HuH-7 (cell line): ENCODE measurements at places on chromosomes 11 and 22.

DNA sequence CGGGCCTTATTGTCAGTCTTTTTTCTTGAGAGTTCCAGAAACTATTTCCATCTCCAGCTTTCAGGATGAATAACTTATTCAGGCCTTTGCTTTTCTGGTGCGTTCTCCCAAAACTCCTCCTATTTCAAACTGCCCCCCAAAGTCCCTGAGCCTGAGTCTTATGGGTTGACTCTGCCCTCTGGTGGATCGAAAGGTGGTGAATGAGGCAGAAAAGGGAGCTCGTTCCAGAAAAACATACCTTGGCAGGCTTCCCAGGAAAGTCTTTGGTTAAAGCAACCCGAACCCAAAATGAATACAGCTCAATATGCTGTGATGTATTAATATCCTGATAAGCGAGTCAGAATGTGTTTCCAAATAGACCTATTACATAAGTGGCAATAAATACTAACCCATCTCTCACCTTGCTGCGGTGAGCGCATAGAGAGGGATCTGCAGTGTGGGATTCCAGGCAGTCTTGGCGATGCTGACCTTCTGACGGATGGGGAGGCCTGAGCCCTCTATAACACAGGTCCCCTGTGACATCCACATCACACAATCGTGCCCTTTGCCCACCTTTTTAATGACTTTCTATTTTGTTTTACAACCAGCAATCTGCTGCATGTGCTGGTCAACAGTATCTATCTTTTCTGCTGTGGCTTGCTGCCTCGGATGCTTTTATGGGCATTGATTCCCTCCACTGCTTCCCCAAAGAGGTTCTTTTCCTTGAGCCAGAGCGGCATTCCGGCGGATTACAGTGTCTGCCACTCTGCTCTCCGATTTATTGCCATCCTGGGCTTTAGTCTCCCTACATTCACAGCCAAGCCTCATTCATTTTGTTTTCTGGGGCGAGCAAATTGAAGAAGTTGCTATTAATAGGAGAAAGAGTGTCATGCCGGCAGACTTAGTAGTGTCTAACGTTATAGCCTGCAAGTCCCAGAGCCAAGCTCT lies 756.8 kb downstream of the NTM start:
- peak; percentile 8 for DNase-seq

DNA sequence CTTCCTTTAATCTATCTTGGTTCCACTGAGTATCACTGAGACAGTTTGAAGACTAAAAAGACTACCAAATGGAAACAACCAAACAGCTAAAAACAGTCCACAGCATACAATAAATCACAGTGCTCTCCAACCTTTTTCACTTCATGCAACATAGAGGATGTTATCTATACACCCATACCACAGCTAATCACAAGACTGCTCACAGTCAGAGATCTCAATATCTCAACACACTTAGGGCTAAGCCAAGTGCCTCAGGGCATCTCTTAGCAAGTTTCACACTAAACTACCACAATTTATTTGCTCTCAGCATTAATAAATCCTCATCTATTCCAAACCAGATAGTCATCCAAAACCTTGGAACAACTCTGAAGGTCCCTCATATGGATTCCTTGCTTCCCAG lies 129.4 kb downstream of the SBF2 start:
- no peak for DNase-seq

DNA sequence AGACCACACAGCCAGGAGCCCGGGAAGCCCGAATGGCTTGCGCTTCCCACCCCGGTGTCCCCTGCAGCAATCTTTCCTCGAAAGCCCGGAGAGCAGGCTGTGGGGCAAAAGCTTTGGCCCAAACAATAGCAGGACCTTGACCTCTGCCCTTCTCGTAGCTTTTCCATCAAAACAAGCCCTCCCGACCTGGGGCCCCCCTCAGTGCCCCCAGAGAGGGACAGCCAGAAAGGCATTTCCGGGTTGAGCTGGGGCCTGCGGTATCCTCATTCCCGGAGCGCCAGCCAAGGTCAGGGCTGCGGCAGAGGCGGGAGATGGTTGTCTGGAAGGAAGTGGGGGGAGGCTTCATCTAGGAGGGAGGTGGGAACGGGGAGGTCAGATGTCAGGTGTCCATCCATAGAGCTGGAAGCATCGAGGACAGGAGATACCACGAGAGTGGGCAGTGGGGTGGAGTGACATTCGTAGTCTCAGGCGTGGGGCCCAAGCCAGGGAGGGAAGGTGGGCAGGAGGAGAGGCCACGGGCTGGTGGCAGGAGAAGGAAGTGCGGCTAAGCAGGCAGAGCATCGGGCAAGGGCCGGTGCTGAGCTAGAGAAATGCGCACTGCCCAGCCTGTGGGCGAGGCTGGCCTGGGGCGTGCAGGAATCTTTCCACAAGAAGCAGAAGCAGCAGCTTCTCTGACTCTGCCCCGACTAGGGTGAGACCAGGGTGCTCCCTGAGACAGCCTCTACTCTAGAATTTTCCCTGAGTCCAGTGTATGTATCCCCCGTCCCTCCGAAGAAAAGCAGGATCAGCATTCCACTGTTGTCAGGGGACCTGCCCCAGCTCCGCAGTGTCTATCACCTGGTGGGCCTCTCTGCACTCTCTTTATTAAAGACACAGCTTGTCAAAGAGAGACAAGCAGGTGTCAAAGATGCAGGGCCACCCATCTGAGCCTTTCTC lies 14.3 kb downstream of the PDGFB start:
- DNase-seq, result no peak

GRCh38 chr22:48758881-48759875 lies 1068.5 kb downstream of the BRD1 start:
- DNase-seq, result no peak

- no peak for DNase-seq
These were observed 241.8 kb downstream of the LARGE1 start for GRCh38 chr22:33678523-33678922.

GRCh38 chr11:95067841-95068219 lies 1.1 kb downstream of the SRSF8 start:
- no peak for DNase-seq

- DNase-seq, result no peak
These were observed 23.8 kb downstream of the CAPRIN1 start for GRCh38 chr11:34075178-34075820.

DNA sequence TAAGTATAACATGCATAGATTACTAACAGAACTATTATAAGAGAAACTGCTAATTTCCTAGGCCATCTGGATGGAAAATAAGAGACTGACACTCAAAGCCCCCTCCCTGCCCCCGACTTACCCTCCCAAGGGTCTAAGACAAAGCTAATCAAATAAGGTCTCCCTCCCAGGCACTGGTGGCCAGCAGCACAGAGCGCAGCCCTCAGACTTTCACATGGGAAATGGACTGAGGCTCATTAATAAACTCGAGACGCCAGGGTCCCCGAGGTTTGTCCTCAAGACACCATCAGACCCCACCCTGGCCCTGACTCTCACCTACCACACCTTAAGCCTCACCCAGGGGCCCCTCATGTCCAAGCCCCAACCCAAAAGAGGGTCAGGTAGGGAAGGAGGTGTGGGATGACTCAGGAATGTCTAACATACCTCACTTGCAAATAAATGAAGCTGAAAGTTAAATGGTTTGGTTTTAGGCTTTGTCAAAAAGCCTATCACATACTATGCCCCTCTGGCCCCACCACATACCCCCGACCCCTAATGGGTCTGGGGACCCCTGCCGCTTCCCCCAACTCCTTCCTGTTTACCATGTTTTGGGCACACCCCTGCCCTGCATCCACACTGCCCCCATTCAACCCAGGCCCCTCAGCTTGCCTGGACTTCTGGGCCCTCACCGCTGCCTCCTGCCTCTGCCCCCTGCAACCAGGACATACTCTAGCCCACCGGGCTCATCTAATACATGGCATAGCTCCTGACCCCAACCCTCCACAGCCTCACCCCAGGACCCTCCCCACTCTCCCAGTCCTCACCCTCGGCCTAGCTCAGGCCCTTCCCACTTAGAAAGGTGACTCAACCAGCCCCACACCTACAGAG lies 11.4 kb downstream of the ARAP1 start:
- no peak for DNase-seq

DNA sequence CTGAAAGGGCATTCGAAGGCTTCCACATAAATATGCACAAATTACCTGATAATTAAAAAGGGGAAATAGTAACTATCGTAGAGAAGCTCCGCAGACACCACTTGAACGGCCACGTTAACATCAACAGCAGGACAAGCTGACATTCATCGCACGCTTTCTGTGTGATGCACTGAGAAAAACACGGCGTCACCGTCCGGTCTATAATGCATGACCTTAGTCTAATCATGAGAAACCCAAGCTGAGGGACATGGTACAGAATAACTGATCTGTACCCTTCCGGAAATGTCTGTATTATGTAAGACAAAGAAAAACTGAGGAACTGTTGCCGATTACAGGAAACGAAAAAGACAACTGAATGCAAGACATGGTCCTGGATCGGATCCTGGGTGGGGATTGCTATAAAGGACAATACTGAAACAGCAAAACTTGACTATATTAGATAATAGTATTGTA lies 678 bp upstream of the RANGAP1 start:
- no peak for DNase-seq

DNA sequence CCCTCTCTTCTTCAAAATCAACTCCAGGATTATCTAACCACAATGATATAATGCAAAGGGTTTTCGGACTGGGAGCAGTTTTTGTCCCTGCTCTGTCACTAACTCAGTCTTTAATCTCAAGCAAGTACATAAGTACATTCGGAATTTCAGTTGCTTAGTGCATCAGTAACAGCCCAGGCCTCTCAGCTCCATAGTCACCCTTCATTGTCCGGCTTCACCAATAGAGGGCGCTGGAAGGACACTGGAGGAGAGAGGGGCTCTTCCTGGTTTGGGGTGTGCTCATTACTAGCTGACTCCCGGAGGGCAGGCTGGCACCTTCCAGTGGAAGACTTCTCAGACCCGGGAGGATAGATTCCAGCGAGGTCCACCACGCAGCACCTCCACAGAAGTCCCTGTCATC lies 90.4 kb upstream of the PDGFD start:
- DNase-seq, result peak; percentile 21

DNA sequence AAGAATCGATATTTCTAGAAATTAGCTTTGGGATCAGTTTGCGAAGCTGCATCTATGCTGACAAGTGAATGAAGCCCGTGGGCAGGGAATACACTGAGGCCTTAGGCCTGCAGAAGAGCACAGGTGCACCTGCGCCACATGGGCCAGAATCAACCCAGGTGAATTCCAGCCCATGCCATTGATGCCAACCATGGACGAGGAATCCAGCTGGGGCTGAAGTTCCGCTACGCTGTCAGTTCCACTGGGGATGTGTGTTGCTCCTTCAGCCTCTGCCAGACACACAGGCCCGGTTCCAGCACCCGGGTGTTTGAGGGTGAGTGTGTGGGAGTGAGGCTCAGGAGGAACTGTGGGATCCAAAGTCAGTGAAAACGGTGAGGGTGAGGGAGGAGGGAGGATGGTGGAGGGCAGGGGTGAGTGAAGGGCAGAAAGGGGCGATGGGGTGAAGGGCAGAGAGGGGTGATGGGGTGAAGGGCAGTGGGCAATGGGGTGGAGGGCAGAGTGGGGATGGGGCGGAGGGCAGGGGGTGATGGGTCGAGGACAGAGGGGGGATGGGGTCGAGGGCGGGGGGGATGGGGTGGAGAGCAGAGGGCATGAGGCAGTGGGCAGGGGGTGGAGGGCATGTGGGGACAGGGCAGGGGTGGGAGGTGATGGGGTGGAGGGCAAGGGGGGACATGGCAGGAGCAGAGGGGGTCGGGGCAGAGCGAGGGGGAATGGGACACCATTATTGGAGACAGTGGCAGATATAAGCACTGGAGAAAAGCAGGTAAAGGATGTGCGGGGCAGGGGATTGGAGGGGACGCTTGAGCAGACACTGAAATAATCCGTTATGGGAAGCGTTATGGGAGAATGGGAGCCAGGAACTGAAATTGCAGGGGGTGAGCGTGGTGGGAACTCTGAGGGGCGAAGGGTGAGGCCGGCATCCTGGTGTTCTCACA lies 931.6 kb downstream of the BRD1 start:
- no peak for DNase-seq

DNA sequence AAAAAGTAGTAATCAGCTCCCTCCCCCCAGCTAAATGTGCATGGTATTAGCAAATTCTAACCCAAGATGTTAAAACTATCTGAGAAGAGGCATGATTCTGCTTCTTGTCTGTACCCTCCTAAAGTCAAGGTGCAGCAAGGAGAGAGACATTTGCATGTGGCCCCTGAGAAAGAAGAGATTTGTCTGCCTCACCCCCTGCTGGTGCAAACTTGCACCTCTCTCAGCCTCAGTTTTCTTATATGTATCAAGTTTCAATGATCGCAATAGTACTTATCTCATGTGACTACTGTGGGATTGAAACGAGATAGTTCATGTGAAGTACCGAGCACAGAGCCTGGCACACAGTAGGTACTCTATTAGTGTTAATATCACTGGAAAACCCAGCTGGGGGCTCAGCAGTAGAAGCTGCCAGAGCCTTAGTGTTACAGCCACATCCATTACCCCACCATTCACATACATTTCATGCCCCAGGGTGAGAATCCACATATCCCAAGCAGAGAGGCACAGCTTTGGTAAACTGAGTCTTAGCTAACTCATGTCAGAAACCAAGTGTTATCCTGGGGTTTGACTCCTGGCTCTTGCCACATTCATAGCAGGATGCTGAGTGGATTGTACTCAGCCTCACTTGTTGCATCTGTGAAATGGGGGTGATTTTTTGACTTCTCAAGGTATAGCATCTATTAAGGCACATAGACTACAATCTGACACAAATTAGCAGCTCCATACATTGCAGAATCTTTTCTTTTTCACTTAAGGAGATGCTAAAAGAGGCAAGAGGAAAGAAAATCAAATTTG lies 24.9 kb downstream of the CD44 start:
- no peak for DNase-seq

GRCh38 chr11:77088236-77089003 lies 14.2 kb upstream of the OMP start:
- no peak for DNase-seq

GRCh38 chr11:66015454-66015881 lies 3.7 kb downstream of the CST6 start:
- no peak for DNase-seq
